Osteocyte (in vitro differentiated cells): ENCODE measurements at places on chromosomes 1 and 21.

DNA sequence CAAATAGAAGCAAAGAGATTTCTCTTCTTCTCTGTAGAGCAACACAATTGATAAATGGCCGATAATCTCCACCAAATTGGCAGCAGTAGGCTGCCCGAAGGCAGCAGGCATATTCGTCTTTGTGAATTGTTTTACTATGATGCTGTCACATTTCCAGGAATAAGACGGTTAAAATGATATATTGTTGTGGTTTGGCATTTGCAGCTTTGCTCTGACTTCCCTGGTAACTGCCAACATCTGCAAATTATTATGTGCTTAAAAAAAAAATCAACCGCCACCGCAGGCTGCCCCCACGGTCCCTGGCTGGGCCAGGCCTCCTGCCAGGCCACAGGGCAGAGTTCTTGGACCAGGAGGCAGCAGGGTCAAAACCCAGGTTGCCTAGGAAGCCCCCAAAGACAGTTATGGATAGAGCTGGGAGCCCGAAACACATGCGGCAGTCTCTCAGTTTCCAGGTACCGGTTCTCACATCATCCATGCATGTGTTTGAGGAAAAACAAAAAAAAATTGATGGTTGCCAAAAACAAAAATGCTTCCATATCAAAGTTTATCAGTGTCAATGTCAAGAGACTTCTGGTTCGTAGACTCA lies 179.3 kb downstream of the ETS2 start:
- DNase-seq: no peak

DNA sequence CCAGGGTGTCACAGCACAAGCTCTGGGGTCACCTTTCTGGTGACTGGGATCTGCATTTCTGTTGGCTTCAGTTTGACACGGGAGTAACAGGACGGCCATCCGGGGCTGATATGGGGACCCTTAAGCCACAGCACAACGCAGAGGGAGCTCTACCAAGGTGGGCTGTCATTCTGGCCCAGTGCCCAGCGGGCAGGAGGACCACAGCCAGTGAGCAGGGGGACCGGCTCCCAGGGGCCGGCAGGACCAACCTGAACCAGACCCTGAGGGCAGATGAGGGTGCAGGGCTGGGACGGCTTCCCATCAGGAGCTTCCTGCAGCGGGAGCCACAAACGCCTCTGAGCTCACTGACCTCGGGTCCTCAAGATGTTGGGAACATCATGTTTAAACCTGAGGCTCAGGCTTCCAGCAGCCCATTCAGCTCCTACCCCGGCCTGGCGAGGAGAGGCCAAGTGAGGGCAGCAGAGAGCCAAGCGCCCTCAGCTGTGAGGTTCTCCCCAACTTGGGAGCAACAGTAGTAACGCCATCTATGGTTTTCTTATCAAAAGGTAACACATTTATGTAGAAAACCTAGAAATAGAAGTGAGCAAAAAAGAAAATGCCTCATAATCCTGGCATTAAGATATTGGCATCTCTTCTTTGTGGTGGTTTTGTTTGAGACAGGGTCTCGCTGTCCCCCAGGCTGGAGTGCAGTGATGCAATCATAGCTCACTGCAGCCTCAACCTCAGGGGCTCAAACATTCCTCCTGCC lies 26.8 kb downstream of the TMEM201 start:
- DNase-seq: no peak

- DNase-seq: no peak
Measured at GRCh38 chr1:115077286-115077983, 11.9 kb downstream of the TSPAN2 start.

DNA sequence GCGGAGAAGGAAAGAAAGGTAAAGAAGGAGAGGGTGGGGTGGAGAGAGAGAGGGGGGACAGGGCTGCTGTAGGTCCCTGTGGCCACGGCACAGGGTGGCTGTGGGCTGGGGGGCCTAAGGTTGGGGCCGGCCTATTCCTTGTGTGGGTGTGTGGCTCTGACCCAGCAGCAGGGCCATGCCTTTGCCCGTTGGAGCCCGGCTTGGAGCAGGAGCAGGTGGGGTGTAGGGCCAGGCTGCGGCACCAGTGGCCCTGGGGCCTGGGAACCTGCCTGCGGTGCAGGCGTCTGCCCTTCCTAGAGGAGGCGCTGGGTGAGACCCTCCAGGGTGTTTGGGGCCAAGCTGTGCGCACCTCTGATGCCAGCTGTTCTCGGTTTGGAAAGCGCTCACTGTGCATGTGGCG lies 19.7 kb upstream of the SUMO3 start:
- no peak for DNase-seq

- DNase-seq: no peak
Measured at GRCh38 chr1:192272732-192273131, 44.1 kb upstream of the RGS21 start.

DNA sequence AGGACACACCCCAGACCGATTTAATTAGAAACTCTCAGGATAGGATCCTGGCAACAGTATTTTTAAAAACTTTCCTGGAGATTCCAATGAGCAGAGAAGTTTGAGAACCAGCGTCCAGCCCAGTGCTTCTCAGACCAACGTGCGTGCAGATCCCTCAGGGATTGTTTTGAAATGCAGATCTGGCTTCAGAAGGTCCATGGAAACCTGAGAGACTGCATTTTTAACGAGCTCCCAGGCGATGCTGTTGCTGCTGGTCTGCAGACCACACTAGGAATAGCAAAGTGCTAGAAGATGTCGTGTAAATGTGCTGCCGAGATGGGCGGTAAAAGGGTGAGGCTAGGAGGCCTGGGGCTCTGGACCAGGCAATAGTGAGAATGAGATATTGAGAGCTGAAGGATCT lies 18.4 kb upstream of the CASQ1 start:
- no peak for DNase-seq

GRCh38 chr1:229105822-229106525 lies 164.9 kb upstream of the RAB4A start:
- no peak for DNase-seq

- no peak for DNase-seq
Measured at GRCh38 chr1:183278739-183279591, 92.9 kb downstream of the LAMC2 start.

- DNase-seq: no peak
Measured at GRCh38 chr1:53682881-53683280, 56.1 kb downstream of the GLIS1 start.

- no peak for DNase-seq
Measured at GRCh38 chr21:15604413-15604812, 125.4 kb upstream of the USP25 start.

DNA sequence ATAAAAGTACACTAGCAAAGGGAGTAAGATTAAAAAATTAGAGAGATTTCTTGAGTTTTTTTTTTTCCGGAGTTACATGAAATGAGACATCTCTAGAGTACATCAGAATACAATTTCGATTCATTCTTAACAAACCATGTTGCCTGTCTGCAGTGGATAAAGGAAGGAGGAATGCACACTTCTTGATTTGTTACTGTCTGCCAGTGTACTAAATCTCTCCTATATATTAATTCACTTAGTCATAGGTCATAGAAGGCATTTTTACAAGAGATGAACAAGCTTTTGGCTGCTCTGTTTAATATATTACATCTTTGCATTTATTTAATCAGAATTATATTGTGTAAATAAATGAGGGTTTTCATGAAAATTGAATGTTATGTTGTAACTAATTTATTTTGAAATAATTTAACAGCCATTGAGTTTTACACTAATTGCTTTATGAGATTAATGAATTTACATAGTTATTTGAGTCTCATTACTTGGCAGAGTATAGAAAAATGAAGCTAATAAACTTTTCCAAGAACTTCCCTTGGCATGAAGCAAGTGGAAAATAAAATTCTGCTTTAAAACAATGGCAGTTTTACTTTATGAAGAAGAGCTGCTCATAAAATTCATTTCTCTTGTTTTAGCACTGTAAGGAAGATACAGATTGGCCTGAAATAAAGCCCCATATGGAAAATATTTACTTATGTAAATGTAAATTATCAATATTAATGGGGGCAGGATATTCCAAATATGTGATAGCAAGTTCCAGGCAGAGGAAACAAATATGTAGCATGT lies 1284.7 kb downstream of the BRINP3 start:
- DNase-seq: no peak

DNA sequence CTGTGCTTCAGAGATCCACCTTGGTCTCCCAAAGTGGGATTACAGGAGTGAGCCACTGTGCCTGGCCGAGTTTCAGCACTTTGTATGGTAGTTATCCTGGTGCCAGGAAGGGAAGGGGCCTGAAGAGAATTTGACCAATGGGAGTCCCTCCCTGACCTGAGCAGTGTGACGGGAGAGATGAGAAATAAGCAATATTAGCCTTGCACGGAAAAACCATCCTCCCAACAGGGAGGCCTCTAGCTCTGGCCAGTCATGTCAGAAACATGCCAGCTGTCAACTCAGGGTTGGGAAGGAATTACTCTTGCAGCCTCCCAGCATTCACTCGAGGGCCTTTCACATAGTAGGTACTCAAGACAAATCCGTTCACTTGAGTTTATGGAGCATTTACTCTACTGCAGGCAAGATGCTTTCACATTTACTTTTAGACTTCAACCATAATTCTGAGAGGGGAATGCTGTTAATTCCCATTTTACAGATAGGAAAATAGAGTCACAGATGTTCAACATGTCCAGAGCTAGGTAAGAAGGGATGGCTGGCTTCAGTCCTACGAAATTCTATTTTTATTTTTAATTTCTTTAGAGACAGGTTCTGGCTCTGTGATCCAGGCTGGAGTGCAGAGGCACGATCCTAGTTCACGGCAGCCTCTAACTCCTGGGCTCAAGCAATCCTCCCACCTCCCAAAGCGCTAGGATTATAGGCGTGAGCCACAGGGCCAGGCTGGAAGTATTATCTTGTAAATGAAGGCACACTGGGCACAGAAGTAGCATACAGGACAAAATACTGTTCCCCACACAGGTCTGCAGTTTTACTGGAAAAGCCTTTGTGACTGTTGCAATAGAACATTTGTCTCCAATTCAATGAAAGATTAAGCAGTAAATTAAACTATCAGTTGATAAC lies 3.2 kb upstream of the ATP13A2 start:
- DNase-seq: no peak

GRCh38 chr1:62238507-62238906 lies 43.9 kb downstream of the L1TD1 start:
- DNase-seq: no peak

DNA sequence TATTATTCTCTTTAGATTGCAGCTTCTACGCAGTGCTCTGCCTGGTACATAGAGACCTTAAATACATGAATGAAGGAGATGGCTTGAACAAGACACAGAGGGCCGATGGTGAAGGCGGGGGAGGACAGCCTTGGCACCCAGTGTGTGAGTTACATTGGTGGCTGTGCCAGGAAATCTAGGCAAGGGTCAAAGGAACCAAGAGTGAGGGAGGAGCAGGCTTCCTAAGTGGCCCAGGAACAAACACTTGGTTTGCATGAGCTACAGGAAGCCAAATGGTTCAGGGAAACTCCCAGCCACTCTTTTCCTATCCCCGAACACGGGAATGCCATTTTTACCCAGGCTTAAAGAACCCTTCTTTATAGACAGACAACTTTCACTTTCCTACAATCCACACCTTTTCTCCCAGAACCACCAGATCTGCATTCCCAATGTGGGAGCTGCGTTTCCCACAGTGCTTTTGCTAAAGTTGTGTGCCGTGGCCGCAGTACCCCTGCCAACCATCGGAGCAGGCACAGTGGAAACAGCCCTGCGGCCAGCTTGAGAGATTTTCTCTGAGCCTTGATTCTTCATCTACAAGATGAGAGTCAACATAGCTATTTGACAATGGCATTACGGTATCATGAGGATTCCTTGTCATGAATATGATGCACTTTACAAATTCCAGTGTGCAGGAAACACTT lies 3.5 kb upstream of the CLEC20A start:
- peak; percentile 46 for DNase-seq

- no peak for DNase-seq
Measured at GRCh38 chr1:200075522-200075921, 48.0 kb downstream of the NR5A2 start.

DNA sequence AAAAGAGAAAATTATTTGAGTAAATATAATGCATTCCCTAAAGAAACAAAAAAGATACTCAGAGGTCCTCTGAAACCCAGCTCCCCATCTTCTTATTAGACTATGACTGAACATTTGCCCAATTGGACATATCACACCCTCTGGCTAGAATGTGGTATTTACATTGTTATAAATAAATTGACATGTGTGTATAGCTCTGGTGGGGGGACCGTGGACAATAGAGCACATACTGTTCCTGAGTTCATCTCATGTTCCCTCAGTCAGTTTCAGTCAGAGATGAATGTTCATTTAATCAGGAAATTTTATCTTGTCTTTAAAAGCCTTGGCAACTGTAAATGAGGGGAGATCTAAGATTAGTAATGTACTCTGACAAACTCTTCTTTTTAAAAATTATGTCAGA lies 459.3 kb upstream of the ADAMTS5 start:
- no peak for DNase-seq

- DNase-seq: peak; percentile 51
Measured at GRCh38 chr21:46100426-46100825, 2.5 kb downstream of the COL6A2 start.

GRCh38 chr1:33599516-33600115 lies 127.2 kb downstream of the ZSCAN20 start:
- no peak for DNase-seq

DNA sequence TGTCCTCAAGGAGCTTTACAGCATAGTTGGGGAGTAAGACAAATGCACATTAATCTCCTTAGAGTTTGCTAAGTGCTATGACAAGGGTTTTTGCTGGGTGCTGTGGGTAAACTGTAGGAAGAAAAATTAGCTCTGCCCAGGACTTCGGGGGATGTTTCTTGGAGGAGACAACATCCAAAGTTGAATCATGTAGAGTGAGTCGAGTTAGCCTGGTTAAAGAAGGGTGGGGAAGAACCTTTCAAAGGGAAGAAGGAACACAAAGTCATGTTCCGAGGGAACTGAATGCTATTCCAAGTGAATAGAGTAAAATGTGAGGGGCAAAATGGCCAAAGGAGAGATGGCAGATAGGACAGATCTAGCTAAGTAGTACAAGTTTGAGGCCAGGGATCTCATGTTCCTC lies 17.1 kb downstream of the SPRTN start:
- DNase-seq: no peak

- no peak for DNase-seq
Measured at GRCh38 chr1:36691374-36691773, 208.7 kb upstream of the CSF3R start.

- no peak for DNase-seq
Measured at GRCh38 chr1:155651861-155652661, 36.5 kb downstream of the YY1AP1 start.

- no peak for DNase-seq
Measured at GRCh38 chr1:204299814-204300365, 59.8 kb downstream of the PLEKHA6 start.

GRCh38 chr1:228038387-228039005 lies 31.7 kb downstream of the WNT3A start:
- DNase-seq: peak; percentile 77

DNA sequence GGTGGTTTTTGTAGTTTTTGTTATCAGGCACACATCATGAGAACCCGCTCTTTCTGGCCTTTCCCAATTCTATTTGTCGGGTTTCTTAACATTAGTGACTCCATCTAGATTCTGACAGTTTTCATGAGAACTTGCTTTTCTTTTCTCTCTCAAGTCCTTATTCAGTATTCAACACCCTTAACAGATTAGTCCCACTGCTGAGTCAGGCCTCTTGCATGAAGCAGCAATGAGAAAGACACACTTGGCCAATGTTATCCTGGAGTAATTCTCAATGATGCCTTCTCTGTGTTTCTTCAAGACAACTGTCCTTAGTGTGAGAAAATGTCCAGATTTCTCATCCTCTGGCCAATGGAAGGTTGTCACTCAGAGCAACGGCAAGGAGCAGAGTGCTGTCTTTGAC lies 11.3 kb downstream of the FMO2 start:
- DNase-seq: no peak

- DNase-seq: no peak
Measured at GRCh38 chr1:66526036-66526435, 7.9 kb upstream of the SGIP1 start.
